ENCODE measurements at places on chromosomes 11 and 22.

DNA sequence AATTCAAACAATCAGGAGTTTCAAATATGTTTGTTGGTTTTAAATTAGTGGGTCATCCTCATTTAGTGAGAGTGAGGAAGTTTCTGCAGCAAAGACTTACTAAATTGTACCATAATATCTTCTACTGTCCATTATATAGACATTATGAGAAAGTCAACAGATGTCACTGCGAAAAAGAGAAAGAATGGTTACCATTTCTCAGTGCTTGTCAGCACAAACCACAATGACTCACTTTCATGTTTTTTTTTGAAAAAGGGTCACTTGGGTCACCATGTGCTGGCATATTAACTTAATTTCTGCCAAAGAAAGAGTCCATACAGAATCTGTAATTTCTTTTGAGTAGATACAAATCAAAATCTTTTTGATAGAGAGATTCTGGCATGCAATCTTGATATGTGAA lies 924.6 kb upstream of the FAT3 start:
- DNase-seq: no peak

DNA sequence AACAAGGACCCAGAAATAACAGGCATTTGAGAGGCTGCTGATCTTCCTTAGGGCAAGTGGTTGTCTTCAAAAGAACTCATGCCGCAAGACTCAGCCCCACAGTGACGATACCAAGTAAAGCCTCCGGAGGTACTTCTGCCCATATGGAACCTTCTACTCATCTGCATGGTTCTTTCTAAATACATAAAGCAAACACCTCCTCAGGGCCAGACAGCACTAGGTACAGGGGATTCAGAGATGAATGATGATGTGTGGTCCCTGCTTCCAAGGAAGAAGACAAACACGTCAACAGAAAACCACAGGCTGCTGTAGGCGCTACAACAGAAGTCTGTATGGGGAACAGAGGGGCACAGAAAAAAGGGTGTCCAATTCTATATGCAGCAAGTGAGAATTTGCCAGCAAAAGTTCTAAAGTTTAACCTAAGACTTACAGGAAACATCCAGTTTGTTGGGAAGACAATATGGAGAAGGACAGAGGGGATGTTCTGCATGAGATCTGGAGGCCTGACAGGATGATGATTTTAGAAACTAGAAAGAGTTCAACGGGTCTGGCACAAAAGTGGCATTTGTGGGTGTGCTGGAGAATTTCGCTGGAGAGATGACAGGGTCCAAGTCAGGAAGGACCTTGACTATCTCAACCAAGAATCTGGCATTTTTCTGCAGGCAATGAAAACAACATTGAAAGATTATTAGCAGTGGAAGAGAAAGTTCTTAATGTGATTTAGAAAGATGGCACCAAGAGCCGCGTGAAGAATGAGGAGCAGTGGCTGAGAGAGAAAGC lies 23.7 kb downstream of the JAML start:
- DNase-seq: no peak

- peak; percentile 64 for DNase-seq
Measured at GRCh38 chr11:10866893-10867331, 9.1 kb upstream of the ZBED5 start.

GRCh38 chr11:131481971-131482370 lies 111.6 kb downstream of the NTM start:
- no peak for DNase-seq

DNA sequence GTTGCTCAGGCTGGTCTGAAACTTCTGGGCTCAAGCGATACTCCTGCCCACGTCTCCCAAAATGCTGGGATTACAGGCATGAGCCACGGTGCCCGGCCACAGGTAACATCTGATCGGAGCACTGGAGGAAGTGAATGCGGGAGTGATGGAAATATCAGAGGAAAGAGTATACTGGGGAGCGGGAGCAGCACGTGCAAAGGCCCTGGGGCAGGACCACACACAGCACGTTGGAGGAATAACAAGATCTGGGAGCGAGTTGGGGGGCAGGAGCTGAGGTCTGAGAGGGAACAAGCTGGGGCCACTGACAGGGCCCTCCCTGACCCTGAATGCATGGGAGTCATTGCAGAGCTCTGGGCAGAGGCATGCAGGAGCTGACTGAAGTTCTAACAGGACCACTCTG lies 70.7 kb downstream of the NFAM1 start:
- no peak for DNase-seq

- DNase-seq: no peak
Measured at GRCh38 chr11:77038825-77039326, 4.7 kb downstream of the B3GNT6 start.

GRCh38 chr22:32991353-32992101 lies 66.7 kb downstream of the SYN3 start:
- DNase-seq: peak; percentile 51

GRCh38 chr11:121366038-121366437 lies 73.5 kb downstream of the SC5D start:
- no peak for DNase-seq

GRCh38 chr11:12724301-12725054 lies 50.3 kb downstream of the TEAD1 start:
- DNase-seq: peak; percentile 73

GRCh38 chr11:2302306-2302895 lies 588 bp downstream of the TSPAN32 start:
- DNase-seq: no peak

DNA sequence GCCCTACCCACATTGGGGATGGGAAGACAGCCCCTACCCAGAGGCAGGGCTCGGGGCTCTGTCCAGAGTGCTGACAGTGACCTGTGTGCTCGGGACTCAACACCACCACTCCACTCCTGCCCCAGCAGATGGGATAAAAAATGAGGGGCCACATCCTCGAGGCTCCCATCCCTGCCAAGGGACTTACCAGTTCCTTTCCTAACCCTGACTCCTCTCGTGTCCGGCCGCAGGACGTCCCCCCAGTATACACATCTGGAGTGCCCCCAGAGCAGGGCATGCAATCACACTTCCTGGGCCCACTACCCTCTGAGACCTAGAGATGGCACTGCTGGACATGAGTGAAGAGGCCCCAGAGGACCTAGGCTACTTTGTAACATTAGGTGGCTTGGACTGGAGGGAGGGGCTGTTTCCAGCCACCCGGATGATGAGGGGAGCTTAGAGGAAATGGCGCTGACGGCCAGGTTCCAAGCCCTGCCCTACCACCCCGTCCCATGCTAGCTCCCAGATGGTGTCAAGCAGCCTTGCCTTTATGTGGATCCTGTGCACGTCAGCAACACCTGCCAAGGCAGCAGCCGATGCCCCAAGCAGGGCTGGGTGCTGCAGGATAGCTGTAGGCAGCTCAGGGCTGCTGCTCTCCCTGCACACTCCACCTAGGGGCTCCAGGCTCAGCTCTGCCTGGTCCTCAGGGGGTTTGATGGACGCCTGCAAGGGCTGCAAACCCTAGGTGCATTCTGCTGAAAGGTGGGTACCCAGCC lies 86.6 kb downstream of the DGCR2 start:
- DNase-seq: no peak

GRCh38 chr11:15735706-15736105 lies 620.6 kb downstream of the SOX6 start:
- no peak for DNase-seq

- peak; percentile 99 for DNase-seq
Measured at GRCh38 chr22:24325105-24325757, 54.6 kb downstream of the SPECC1L start.

- DNase-seq: no peak
Measured at GRCh38 chr11:19327280-19327679, 86.5 kb upstream of the E2F8 start.

DNA sequence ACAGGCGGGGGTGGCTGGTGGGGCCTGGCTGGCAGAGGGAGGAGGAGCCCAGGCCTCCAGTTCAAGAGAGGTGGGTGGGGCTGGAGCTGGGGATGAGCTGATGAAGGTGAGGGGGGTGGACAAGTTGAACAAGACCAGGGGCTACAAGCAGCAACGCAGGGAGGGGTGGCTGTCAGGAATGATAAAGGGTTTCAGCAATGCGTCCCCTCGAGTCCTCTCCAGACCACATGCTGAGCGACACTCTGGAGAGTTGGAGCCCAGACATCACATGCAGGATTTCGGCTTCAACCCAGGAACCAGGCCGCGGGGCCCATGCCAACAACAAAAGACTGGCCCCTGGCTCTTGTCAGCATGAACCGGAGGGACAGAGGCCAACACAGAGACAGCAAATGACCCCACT lies 480.3 kb downstream of the BRD1 start:
- no peak for DNase-seq

GRCh38 chr11:95585069-95585751 lies 204.4 kb downstream of the FAM76B start:
- DNase-seq: peak; percentile 64

- DNase-seq: no peak
Measured at GRCh38 chr11:85665733-85666132, 804 bp upstream of the CREBZF start.

All from AG10803 (cell line).